NCI-H748 treated with DMSO at 0.1 percent for 48 hours (cell line): ENCODE measurements at places on chromosomes 16 and 17.

GRCh38 chr16:77596261-77596660 lies 126.1 kb upstream of the NUDT7 start:
- no peak for DNase-seq

DNA sequence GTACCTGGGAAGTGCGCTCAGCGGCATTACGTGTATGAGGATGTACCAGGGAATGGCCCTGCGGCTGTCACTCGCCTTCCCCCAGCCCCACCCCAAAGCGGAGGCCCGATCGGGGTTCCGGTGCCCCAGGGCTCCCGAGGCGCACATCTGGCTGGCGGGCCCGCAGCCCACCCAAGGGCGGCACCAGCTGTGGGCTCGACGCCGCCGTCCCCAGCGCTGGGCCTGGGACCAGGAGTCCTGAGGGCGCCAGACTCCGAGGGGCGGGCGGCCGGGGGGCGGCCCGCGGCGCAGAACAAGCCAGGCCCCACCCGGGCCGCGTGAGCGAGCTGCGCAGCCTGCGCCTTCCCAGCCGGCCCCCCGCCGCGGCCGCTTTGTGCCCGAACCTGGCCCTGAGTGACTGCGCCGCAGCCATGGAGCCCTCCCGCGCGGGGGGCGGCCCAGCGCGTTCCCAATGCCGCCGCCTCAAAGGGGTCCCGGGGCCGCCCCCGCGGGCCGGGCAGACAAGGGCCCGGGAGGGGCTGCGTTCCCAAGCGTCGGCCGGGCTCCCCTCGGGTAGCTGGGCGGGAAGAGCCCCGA lies 17.4 kb downstream of the ZNF423 start:
- no peak for DNase-seq

DNA sequence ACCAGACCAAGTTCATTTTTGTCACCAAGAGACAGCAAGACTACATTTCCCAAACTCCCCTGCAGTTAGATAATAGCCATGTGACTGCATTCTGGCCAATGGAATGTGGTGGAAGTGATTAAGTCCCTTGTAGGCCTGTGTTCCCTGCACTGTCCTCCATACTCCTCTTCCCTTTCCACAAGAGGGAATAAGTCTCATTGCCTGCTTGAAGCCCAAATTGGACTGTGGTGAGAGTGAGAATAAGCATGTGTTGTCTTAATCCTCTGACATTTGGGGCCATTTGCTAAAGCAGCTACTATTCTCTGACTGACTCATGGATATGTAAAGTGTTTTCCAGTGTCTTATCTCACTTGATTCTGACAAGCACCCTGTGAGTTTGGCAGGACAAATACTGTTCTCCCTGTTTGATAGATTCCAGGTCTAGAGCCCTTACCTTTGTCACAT lies 20.7 kb downstream of the PIK3R6 start:
- DNase-seq, result no peak

DNA sequence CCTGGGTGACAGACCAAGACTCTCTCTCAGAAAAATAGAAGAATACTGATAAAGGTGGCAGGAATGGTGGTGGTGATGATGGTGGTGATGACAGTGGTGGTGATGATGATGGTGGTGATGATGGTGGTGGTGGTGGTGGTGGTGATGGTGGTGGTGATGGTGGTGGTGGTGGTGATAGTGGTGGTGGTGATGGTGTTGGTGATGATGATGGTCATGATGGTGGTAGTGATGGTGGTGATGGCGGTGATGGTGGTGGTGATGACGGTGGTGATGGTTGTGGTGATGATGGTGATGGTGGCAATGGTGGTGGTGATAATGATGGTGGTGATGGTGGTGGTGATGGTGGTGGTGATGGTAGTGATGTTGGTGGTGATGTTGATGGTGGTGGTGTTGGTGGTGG lies 18.0 kb upstream of the CIITA start:
- DNase-seq, result no peak

DNA sequence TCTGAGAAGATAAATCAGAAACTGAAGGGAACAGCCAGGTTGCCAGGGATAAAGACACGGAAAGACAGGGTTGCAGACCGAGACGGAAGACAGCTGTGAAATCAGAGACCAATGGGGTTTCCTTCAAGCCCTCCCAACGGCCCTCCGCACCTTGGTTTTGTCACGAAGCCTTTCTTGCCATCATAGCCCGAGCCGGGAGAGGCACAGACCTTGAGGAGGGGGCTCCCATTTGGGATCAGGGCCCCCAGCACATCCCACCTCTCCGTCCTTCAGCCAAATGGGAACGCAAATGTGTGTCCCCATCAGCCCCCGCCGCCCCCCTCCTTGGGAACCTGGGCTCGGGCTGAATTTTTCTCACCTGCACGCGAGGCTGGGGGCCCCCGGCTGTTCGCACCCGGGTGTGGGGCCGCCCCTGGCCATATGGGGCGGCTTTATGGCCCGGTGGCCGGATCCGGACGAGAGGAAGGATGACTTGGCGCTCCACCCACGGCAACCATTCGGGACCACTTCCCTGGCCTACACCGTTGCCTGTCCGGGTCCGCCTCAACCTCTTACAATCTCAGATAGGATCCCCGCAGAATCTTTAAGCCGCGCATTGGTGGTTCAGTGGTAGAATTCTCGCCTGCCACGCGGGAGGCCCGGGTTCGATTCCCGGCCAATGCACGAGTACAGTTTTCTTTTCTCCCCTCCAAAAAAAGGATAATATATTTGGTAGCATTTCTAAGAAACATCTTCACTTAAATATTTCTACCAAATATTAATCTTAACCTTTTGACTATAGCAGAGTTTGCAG lies 1.4 kb upstream of the HES7 start:
- peak; percentile 95 for DNase-seq

GRCh38 chr16:2838928-2839327 lies 8.8 kb downstream of the ZG16B start:
- DNase-seq, result no peak

GRCh38 chr17:74361230-74362068 lies at the start of gene BTBD17:
TSS of gene BTBD17 (minus strand) at chr17:74361868. CDS start at chr17:74361819, 49 bp downstream.
- peak; percentile 24 for DNase-seq

GRCh38 chr17:2250140-2251095 lies 53.2 kb downstream of the SMG6 start:
- DNase-seq, result no peak

- DNase-seq, result no peak
These were observed 270.2 kb upstream of the CPHXL start for GRCh38 chr16:75996491-75996890.

DNA sequence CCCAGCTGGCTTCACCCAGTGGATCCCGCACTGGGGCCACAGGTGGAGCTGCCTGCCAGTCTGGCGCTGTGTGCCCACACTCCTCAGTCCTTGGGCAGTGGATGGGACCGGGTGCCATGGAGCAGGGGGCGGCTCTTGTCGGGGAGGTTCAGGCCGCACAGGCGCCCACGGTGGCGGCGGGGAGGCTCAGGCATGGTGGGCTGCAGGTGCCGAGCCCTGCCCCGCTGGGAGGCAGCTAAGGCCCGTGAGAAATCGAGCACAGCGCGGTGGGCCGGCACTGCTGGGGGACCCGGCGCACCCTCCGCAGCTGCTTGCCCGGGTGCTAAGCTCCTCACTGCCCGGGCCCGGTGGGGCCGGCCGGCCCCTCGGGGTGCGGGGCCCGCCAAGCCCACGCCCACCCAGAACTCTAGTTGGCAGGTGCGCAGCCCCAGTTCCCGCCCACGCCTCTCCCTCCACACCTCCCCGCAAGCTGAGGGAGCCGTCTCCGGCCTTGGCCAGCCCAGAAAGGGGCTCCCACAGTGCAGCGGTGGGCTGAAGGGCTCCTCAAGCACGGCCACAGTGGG lies 26.6 kb downstream of the CCDC42 start:
- no peak for DNase-seq

GRCh38 chr17:1883536-1883935 lies 53.7 kb downstream of the RPA1 start:
- no peak for DNase-seq

DNA sequence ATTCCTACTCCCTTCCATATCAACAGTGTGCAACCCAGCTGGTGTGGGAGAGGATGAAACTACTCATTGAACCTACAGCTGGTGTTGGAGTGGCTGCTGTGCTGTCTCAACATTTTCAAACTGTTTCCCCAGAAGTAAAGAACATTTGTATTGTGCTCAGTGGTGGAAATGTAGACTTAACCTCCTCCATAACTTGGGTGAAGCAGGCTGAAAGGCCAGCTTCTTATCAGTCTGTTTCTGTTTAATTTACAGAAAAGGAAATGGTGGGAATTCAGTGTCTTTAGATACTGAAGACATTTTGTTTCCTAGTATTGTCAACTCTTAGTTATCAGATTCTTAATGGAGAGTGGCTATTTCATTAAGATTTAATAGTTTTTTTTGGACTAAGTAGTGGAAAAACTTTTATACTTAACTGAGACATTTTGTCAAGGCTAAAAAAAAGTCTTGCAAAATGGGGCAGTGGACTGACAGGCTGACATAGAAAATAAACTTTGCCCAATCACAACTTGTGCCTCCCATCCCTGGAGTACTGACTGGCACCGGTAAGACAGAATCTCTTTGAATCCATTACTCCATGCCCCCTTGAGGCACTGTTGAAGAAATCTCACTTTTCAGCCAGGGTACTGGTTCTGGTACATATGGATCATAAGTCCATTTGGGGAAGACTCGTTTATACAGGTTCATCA lies 12.5 kb downstream of the TSR1 start:
- DNase-seq, result no peak

GRCh38 chr16:66414891-66415290 lies 12.2 kb upstream of the BEAN1 start:
- no peak for DNase-seq

DNA sequence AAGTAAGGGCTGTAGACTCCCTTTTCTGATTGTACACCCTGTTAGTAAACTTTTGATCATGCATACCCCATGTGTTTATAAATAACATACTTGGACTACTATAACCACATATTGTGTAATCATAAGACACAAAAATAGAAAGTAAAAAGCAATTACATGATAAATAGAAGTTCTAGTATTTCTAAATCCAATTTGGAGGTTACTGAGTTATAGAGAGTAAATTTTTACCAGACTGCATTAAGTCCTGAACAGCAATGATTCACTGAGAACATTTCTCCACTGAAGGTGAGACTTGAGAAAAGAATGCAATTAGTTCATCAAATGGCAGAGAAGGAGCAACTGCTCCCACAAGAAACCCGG lies 7.7 kb upstream of the TBKBP1 start:
- DNase-seq, result no peak

DNA sequence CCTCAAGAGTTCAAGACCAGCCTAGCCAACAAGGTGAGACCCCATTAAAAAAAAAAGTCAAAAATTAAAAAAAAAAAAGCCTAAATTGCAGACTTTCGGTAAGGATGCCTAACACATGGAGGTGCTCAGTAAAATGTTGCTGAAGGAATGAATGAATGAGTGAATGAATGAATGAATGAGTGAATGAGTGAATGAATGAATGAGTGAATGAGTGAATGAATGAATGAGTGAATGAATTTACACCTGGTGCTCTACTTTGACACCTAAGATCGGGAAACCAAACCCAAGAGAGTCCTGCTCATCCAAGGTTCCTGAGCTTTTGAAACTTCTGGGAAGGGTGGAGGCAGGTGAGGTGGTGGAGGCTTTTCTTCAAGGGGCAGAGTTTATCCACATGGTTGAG lies 112.2 kb upstream of the LHX1 start:
- DNase-seq, result no peak

DNA sequence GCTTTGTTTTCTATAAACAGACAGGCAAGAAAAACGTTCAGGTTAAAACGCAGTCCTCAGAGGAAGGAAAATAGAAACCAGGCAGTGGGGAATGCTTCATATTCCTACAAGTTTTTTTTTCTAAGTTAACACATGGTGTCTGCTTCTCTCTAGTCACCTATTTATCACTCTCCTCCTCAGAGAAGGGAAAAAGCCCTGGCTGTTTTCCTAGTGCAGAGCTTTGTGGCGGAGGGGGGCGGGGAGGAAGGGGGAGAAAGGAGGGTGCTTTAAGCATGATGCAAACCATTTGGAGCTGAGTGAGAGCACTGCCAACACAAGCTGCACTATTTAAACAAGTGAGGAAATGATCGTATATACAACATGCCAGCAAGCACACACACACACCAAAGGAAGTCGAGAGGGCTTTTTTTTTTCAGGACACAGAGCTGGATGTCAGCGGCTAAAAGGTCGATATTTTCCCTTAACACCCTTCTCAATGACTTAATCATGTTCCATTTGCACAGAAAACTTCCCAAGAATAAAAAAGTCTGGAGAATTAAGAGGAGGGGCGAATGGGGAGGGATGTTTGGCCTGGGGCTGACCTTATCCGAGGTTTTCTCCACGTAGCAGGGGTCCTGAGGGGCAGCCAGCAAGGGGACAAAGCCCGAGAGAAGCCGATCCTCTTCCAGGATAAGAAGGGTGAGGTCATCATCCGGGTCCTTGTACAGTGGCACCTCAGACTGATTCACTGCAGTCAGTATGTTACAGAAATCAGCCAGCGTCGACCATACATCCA lies 117.4 kb downstream of the HIC1 start:
- no peak for DNase-seq

- DNase-seq, result no peak
These were observed 105.6 kb downstream of the SEC14L1 start for GRCh38 chr17:77246110-77247047.

- DNase-seq, result no peak
These were observed 46.0 kb downstream of the SLC7A5 start for GRCh38 chr16:87823181-87823929.

DNA sequence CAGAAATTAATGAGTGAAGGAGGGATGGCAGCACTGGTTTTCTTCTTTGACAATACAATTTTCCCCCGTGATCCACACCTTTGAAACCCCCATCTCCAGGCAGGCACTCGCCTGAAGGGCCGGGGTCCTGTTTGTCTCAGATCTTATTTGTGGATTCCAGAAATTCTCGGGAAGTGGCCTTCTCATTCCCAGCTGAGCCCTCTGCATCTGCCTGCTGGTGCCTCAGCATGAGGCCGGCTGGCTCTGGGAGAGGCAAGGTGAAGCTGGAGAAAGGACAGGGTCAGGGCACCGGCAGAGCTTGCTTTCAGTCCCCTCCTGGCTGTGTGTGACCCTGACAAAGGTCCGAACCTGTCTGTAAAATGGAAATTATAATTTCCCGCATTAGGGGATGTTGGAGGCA lies 35.8 kb upstream of the C1QL1 start:
- DNase-seq, result no peak

DNA sequence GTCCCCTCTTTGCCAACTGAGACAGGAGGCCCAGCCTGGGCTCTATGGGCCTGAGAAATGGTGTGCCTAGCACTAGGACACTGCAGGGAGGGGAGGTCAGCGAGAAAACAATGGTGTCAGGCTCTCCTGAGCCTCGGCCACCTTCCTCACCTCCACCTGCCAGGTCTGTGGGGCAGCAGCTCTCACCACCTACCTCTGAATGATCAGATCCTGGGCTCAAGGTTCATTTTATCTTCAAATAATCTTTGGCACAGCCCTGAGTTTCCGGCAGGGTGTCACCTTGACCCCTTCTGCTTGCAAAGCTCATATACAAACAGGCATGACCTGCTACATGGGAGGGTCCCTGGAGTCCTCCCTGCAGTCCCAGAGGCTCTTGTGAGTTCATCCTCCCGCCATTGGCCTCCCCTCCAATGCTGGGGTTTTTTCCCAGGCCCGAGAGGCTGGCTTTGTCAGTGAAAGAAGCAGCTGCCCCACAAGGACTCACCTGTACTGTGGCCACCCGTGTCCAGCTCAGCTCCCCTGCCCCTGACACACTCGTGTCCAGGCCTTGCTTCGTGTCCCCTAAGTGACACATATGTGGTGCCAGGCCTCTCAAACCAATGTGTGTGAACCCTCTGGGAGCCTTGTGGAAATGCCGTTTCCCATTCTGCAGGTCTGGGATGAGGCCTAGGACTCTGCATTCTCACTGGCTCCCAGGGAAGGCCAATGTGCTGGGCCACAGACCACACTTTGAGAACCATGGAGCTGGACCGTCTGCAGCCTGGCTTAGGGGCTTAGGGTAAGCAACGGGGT lies 176.8 kb upstream of the CIBAR2 start:
- DNase-seq, result no peak

GRCh38 chr16:2530629-2531318 lies 434 bp downstream of the CEMP1 start:
- no peak for DNase-seq

GRCh38 chr17:83058266-83058798 lies 21.1 kb upstream of the METRNL start:
- DNase-seq, result no peak
